ENCODE measurements at places on chromosomes 2 and 18.

GRCh38 chr2:890214-890613 lies 60.4 kb upstream of the SNTG2 start:
- no peak for DNase-seq

GRCh38 chr2:45626387-45627221 lies 15.5 kb upstream of the SRBD1 start:
- no peak for DNase-seq

DNA sequence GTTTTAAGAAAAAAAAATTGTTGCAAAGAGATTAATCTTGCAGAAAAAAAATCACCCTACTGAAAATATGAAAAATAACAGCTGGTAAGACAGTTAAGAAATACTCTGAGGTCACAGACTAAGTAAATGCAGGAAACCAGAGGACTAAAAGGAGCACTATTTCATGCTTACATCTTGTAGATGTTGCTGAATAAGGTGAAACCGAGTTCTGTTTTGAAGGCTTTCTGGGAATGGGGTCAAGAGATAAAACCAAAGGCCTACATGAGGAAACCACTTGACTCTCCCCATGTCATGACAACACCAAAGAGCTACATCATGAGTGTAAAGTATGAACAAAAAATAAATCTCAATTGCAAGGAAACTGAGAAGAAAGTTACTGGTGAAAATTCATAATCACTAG lies 197.6 kb downstream of the LRP1B start:
- DNase-seq, result no peak

GRCh38 chr2:196293751-196294515 lies 122.6 kb upstream of the STK17B start:
- no peak for DNase-seq

GRCh38 chr2:120452945-120453634 lies 107.2 kb downstream of the INHBB start:
- DNase-seq, result no peak

GRCh38 chr2:36672199-36672598 lies 24.3 kb upstream of the VIT start:
- no peak for DNase-seq

DNA sequence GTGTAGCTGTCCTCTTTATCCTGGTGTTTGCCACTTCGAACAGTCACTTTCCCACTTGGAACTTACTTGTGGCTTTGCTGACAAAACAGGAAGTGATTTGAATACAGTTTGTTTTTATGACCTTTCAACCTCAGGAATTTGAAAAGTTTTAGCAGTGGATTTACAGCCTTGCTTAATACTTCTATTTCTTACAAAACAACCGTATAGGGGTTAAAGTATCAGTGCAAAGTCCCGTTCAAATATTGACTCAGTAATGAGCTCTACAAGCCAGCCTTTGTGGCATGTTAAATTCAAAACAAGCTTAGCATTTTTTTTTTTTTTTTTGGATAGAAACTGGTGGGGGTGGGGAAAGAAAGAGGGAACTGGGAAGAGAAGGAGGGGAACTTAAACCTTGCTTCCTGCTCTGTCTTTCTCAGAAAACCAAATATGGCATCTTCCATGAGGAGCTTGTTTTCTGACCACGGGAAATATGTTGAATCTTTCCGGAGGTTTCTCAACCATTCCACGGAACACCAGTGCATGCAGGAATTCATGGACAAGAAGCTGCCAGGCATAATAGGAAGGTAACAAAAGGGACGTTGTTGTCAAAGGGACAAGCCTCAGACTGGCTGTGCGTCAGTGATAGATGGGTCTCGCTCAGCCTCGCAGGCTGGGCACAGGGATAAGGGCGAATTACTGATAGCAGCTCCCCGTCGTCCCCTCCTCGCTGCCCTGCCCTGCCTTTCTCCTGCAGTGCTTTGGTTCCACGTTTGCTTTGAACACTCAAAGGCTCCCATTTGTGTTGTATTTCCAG lies at the start of gene HNMT:
TSS of gene HNMT (plus strand) at position 408 of the 793 bp plus-strand sequence. CDS start at position 427, 19 bp downstream.
- no peak for DNase-seq

DNA sequence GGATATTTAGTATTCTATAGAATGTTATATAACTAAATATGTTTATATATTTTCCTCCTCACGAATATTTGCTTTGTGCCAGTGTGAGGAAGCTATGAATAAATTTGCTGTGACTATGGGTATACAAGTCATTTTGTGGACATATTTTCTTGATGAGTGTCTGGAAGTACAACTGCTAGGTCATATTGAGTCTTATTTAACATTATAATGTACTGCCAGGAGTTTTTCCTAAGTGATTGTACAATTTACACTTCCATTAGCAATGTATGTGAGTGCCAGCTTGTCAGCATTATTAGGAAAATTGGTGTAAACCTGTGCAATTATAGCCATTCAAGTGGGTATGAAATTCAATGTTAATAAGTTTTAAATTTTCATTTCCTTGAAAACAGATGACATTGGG lies 1328.9 kb upstream of the TMEFF2 start:
- DNase-seq, result no peak

DNA sequence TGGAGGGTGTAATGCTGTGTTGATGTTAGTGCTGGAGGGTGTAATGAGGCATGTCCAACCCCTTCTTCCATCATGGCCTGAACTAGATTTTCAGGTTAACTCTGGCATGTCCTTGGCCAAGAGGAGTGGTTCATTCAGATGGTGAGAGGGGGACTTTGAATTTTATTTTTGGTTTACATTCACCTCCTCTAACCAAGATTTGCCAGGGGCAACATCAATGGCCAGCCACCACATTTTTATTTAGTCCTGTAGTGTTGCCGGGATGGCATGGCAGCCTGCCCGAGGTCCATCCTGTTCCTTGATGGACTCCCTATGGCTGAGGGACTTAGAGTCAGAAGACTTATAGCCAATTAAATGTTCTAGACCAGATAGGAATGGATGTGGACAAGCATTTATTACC lies 484.6 kb upstream of the HS6ST1 start:
- DNase-seq, result no peak
